HuH-7 (cell line): ENCODE measurements at places on chromosomes 2 and 18.

DNA sequence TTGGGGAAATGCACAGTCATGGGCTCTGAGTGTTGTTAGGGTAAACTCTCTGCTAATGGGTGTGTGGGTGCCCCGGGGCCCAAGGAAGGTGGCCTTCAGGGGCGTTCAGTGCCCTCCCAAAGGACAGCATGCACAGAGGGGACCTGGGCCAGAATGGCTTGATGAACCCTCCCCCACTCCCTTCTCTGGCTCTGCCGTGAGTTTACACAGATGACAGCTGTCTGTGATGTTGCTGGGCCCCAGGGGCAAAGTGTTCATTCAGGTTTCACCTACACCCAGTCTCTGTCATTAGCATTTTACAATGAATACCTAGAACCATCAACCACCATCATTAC lies 3.2 kb downstream of the NPPC start:
- no peak for DNase-seq

DNA sequence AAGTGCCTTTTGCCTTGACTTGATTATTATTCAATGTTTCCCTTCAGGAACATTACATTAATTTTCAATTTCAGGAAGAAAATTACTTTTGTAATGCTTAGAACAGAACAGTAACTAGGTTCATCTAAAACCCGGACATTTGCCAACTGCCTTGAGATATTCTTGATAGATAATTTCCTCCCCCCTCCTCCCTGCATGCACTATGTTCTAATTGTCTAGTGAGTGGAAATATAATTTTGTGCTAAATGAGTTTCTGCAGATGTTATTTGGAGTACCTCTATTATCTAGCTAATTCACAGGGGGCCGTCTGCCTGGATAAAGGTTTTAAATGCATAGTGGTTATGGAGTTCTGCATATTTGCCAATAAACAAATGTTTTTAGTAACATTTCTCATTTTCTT lies 200.3 kb upstream of the SLC39A10 start:
- no peak for DNase-seq

GRCh38 chr2:200428961-200429665 lies 80.8 kb downstream of the KCTD18 start:
- no peak for DNase-seq

- DNase-seq = no peak
Measured at GRCh38 chr18:34709104-34709503, 994 bp upstream of the DTNA start.

GRCh38 chr2:181073896-181074295 lies 93.5 kb downstream of the UBE2E3 start:
- no peak for DNase-seq
